H1 (cell line): ENCODE measurements at places on chromosomes 7 and 10.

- no peak for DNase-seq
Observed at GRCh38 chr7:134155871-134156270, 28.7 kb downstream of the LRGUK start.

DNA sequence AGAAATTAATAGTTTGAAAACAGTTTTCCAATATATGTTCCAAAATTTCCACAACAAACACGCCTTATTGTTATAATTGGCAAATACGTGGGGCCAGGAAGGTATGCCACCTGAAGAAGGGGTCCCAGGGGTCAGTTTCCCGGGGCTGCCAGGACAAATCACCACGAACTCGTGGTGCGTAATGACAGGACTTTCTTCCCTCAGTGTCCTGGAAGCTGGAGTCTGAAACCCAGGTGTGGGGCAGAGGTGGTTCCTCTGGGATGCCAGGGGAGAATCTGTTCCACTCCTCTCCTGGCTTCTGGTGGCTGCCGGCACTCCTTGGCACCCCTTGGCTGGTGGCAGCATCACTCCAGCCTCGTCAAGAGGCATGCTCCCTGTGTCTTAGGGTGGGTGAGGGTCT, 56.7 kb downstream of the CHST15 start:
- DNase-seq = no peak

DNA sequence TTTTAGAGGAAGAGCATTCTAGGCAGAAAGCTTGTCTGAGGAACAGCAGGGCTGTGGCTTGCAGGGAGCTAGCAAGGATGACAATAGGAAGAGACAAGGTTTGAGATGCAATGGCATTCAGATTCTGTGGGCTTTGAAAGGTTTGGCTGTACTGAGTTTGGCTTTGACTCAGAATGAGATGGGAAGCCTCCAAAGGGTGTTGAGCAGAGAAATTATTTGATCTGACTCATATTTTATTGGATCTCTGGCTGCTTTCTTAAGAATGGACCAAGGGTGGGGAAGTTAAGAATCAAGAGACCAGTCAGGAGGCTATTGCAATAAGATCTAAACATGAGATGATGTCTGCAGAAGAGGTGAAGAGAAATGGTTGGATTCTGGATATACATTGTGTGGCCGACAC, 273.2 kb downstream of the CDK14 start:
- no peak for DNase-seq

- DNase-seq = no peak
Observed at GRCh38 chr7:89311886-89312285, 516.3 kb upstream of the TEX47 start.

GRCh38 chr10:104351919-104352318, 1.7 kb upstream of the CFAP58 start:
- DNase-seq = no peak

DNA sequence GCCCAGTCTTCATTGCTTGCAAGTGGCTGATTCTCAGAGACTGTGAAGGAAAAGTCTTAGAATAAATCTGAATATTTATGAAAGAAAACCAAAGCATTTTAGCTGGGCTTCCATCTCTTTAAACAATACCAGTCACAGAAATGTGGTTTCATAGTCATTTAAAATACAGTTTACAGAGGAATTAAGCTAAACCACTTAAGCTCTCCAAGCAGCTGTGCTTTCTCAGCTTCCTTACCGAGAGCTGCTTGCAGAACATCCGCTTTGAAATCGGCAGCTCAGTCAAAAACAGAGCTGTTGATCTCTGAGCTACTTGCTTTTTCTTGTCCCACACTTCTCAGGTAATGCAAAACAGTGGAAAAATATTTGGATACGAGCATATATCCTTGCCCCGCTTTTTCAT, 134.5 kb downstream of the DYNC1I1 start:
- no peak for DNase-seq

DNA sequence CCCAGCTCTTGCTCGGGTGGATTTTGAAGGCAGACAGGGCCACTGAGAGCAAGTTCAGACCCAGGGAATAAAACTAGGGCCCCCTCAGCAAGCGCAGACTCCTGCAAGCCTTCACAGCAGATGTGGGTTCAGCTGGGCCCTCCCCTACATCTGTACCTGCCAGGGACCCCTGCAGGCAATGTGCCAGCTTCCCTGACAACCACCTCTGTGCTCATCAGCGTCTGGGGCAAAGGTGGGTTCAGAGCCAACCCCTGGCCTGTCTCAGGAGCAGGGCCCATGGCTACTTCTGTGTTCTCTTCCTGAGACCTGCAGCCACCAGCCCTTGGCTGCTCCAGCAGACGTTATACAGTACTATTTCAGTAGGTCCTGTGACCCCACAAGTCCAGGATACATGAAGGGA, 189.5 kb downstream of the DIP2C start:
- no peak for DNase-seq

DNA sequence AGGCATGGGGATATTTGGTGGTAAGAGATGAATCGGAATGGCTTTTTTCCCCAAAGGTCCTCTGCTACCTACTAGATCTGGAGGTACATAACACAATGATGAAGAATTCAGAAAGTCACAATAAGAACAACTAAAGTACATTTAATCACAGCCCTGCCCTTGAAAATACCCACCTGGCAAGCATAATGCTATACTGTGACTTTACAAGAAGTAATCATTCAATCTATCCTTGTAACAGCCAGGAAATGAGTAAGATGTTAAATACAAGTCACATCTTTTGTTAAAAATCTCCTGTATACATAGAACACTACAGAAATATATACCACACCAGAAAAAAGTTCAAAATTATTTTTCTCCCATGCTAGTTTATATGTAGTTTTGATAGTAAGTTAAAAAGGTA, 108.3 kb upstream of the ABCB5 start:
- no peak for DNase-seq

GRCh38 chr10:110793886-110794285, 77.8 kb upstream of the PDCD4 start:
- no peak for DNase-seq

- DNase-seq = no peak
Observed at GRCh38 chr10:972763-973162, 15.5 kb upstream of the GTPBP4 start.

GRCh38 chr7:29480934-29481651, 82.5 kb upstream of the PRR15 start:
- no peak for DNase-seq

DNA sequence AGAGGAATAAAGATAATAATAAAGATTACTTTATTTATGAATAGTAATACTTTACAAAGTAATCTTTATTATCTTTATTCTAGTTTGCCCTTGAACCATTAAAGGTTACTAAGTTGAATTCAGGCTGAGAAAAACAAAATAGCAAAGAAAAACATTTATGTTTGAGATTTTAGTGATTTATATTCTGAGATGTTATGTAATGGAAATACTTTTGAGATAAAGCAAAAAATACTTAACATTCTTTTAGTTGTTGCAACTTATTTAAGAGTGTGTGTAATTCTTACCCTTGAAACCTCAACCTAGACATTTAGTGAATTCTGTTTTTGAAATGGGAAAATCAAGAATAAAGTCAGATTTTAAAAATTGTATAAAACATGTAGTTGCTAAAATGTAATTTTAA, 40.0 kb downstream of the MINPP1 start:
- DNase-seq = no peak

DNA sequence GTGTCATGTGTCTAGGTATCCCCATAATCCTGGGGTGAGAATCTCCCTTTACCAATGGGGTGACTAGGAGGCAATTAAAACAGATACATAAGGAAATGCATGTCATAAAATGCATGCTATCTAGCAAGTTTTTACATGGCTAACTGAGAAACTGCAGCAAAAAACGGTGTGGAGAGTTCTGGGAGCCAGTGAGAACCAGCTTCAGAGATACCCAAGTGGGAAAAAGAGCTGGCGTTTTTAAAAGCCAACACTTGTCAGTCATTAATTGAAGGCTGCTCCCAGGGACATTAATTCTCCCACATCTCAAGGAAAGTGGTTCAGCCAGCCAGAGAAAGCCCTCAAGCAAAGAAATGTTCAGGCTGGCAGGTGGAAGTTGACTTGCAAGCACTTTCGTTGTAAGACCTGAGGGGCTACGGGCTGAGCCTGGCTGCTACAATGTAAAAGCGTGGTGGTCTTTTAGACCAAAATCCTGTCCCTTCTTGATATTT, 28.1 kb downstream of the ST8SIA6 start:
- DNase-seq = no peak

- no peak for DNase-seq
Observed at GRCh38 chr10:110456523-110457091, 41.1 kb upstream of the DUSP5 start.

DNA sequence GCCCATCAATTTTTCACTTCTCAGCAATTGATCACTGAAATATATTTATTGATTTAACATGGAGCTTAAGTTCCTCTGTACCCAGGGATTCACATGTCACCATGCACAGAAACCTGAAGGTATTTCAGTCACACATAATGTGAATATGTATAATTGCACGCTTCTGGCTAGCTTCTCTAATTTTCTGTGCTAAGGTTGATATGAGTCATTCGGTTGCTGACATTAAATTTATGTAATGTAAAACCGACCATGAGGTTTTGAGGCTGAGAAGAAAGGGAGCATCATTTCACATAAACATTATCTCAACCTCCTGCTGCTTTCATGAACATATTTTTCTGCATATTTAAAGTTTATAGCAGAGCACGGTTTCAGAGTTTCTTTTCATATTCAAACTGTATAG, 381.0 kb upstream of the TPK1 start:
- DNase-seq = no peak

- DNase-seq = no peak
Observed at GRCh38 chr7:45061806-45062425, 26.9 kb downstream of the NACAD start.

DNA sequence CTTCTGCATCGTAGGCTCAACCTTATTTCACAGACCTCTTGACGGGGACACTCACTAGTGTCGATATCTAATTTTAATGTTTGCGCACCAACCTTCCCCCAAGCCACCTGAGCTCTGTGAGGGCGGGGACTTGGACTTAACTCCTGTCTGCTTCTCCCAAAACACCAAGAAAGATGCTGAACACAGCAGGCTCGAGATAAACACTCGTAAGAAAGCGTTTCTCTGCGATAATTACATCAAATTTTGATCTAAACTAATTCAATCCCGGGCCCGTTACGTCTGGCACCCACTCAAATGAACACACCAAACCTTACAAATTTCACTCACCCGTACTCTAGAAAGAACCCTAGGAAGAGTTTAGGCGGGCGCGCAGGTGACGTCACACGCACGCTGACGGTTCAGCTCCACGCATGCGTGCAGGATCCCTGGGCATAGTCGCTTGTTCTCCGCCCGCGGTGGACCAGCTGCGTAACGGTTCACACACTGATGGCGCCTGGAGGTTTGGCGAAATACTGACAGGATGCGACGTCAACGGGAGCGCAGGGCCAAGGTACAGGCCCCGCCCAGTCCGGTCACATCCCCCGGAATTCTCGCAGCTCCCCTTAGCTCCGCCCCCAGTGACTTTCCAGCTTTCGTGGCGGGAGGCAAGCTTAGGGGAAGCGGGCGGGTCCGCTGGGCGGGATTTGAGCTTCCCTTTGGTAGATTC, at the start of gene POT1:
TSS of gene POT1 (minus strand) at position 359 of the 706 bp plus-strand sequence. CDS start 32,652 bp downstream, outside the sequence.
- DNase-seq = peak; percentile 95

DNA sequence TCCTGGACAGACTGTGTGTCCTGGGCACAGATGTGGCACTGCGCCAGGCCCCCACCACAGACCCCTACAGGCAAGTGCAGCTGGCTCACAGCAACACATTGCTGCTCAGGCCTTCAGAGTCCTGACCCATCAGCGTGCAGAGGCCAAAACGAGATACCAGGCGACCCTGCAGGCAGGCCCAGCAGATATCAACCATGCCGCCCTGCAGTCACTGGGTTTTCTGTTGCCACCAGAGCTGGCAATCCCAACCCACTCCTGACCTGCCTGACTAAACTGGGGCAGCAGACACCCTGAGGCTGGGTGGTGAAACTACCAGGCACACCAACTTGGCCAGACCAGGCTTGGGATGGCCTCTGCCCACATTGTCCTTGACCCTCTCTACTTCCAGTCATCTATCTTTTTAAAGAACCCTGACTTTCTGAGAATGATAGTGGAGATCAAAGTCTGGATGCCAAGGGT, 20.3 kb downstream of the ZCCHC24 start:
- no peak for DNase-seq

GRCh38 chr10:69473304-69473990, 22.2 kb downstream of the TSPAN15 start:
- no peak for DNase-seq

GRCh38 chr7:47614450-47614849, 32.5 kb upstream of the TNS3 start:
- DNase-seq = no peak

GRCh38 chr7:150966002-150966401, 12.1 kb downstream of the KCNH2 start:
- DNase-seq = no peak

DNA sequence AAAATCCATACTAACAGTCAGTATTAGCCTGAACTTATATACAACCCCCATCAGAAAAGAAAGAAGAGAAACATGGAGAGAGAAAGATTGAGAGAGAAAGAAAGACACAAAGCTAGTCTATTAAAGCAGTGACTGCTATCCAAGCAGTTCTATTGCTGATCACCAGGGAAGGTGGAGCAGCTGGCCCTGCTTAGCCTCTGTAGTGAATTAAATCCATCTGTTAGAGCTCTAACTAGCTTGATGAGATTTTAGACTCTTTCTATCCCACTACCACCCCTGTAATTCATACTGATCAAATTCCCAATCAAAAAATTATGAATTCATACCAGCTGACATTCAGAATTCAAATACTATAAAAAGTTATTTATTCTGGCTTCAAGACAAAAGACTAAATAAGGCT, 486.0 kb upstream of the LRRN3 start:
- DNase-seq = no peak
